ENCODE measurements at places on chromosomes 16 and 17. TPM values are rescaled to one million over a fixed set of nuclear protein-coding genes. Genes with fewer than 3 reads are reported as not detected.

STH gene
- total RNA-seq: not detected

TP53TG3F gene
- total RNA-seq: not detected

PRAC2 gene
- not detected for total RNA-seq

SLC6A2 gene
- total RNA-seq: not detected

ZG16B gene
- total RNA-seq: 23.2 TPM

CES5A gene
- total RNA-seq: not detected

SLC38A8 gene
- total RNA-seq: not detected

GJC1 gene
- 1.3 TPM for total RNA-seq

DHRS7C gene
- total RNA-seq: not detected

BANP gene
- 43.7 TPM for total RNA-seq

MAZ gene
- total RNA-seq: 353 TPM

KRT17 gene
- 0.54 TPM for total RNA-seq

ARL17A gene
- 29.9 TPM for total RNA-seq

CCDC144A gene
- 3.1 TPM for total RNA-seq

TBX2 gene
- not detected for total RNA-seq

CHST5 gene
- not detected for total RNA-seq

ACSM5 gene
- total RNA-seq: not detected

OR1G1 gene
- total RNA-seq: not detected

RTN4RL1 gene
- 1.6 TPM for total RNA-seq

CEP295NL gene
- not detected for total RNA-seq

BICDL2 gene
- total RNA-seq: 0.51 TPM

NLGN2 gene
- total RNA-seq: 1.5 TPM

ZFP3 gene
- total RNA-seq: 4.5 TPM

KRTAP9-2 gene
- not detected for total RNA-seq

SSTR5 gene
- total RNA-seq: not detected

SLC6A4 gene
- 0.05 TPM for total RNA-seq

KRTAP3-3 gene
- not detected for total RNA-seq

MGAT5B gene
- total RNA-seq: 4.4 TPM

YWHAE gene
- 322 TPM for total RNA-seq

ADAM11 gene
- total RNA-seq: 0.32 TPM

CIBAR2 gene
- total RNA-seq: not detected

SBK1 gene
- 4.4 TPM for total RNA-seq

CPNE7 gene
- 3.8 TPM for total RNA-seq

PROCA1 gene
- 7.1 TPM for total RNA-seq

KLHL10 gene
- total RNA-seq: not detected

KRTAP9-8 gene
- not detected for total RNA-seq
